Jurkat, Clone E6-1 (cell line): ENCODE measurements at places on chromosomes 3 and 15.

- DNase-seq: no peak
These were observed 177.3 kb downstream of the GAP43 start for GRCh38 chr3:115800489-115801075.

DNA sequence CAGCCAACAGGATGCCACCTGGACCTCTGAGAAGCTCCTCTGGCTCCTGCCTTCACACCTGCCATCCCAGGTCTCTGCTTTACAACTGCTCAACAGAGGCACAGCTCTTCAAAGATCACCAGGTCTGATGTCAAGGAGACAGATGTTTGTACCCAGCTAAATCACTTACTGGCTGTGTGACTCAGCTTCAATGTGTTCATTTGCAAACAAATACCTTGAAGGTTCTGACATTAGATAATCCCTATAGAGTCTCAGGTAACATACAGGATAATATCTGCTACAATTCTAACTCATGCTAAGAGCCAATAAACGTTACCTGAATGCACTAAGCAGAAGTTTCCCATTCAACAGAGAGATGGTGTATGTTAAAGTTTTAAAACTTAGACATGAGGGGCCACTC lies 163.4 kb upstream of the IGF1R start:
- no peak for DNase-seq

DNA sequence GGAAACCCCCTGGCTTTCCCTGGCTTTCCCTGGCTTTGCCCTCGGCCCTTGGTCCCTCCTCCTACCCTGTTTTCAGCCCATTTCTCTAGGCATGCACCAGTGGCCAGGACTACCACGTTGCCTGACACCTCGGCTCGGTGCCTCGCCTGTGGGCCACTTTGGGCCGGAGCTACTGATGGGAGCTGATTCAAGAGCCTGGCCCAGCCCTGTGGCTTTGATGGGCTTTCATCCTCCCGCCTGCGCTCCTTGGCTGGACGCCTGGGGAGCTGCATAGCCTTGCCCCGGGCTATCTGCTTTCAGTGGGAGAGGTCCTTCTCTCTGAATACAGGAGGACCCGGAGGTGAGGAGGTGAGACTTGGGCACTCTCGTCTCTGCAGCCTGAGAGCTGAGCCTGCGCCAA lies 192.7 kb upstream of the HES1 start:
- DNase-seq: no peak

DNA sequence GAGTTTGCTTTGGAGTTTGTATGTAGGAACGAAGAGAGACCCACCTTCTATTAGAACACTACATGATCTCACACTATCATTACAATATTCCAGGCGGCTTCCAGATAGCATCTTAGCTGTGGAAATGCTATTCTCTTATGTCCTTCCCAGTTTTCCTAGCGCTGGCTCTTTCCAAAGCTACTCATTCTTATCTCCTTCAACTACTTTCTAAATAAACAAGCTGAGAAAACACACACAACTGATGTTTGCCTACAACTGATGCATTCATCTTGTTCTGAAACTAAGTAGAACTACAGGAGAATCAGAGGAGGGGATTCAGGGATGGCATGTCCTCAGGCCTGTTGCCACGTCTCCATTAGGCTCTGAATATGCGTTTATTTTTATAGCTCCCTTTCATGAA lies 108.9 kb downstream of the GREM1 start:
- no peak for DNase-seq

DNA sequence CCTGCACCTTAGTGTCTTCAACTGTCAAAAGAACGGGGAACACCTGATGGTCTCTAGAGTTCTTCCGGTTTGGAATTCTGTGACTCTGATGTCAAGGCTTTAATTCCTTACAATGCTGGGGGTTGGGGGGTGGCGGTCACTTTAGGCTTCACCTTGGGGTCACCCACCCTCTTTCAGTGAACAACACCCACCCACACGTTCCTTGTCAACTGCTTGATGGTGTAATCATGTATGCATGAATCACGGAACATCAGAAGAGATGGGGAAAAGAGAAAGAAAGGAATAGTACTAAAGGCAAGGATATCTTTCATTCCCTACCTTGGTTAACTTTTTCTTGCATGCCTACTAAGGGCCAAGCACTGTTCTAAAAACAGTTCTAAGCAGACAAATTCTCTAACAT lies 7.3 kb upstream of the UBE2E1 start:
- no peak for DNase-seq

GRCh38 chr3:154753101-154753500 lies 323.1 kb upstream of the GPR149 start:
- DNase-seq: no peak

DNA sequence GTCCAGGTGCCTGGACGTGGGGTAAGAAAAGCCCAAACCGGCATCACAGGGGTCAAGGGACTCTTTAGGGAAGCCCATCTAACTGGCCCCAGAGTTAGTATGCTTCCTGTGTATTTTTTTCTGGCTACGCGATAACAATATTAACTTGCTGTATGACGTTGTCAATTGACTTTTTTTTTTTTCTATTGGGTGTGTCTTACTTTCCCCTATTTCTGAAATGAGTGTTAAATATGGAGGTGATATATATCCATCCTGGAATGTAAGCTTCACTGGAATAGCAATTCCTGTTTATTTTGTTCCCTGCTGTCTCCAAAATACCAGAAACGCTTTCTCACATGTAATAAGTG lies 598 bp upstream of the GMNC start:
- no peak for DNase-seq
